ENCODE measurements at places on chromosomes 6 and 20.

- DNase-seq = no peak
Measured at GRCh38 chr6:149261364-149262040, 56.0 kb upstream of the TAB2 start.

GRCh38 chr6:83844170-83844569 is 9.0 kb upstream of the RIPPLY2 start:
- DNase-seq = no peak

- DNase-seq = no peak
Measured at GRCh38 chr20:48189181-48189580, 403.9 kb upstream of the SULF2 start.

DNA sequence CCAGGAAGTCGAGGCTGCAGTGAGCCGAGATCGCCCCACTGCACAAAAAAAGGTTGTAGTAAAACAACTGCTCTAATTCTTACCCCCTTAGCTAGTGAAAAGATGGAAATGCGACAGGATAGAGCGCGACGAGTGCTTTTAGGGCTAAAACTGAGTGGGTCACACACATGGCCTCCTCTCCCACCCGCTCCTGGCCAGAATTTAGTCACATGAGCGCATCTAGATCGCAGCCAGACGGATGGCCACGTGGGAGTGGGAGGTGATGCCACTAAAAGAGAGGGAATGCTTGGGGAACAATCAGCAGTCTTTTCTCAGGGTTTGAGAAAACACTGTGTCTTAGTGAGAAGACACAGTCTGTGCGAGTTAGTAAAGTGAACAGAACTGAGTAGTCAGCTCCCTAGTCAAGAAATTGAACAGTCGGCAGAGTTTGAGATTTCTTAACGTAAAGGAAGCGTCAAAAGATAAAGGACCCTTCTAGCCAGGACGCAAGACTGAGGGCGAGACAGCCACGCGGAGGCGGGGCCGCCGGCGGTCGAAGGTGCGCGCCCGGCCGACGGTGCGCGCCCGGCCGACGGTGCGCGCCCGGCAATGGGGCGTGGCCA is 664 bp upstream of the ACTR5 start:
- no peak for DNase-seq

GRCh38 chr6:17724341-17724740 is 17.6 kb upstream of the NUP153 start:
- no peak for DNase-seq

All from activated effector memory CD4-positive, alpha-beta T cell treated with anti-CD3 and anti-CD28 coated beads, Interleukin-2, amount 50 U/mL, for 16 hours (primary cell).